ENCODE measurements at places on chromosomes 4 and X.

DNA sequence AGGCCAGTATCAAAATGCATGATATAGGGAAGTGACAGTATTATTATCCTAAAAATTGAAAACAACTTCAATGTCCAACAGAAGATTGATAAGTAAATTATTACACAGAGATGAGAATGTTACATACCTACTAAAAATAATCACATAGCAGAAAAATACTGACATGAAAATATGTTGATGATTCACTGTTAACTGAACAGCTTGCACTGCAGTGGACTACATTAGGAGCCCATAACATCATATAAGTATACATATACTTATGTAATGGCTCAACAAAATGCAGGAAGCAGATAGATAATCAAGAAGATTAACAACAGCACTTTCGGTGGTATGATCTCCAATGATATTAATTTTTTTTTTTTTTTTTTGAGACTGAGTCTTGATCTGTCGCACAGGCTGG lies 7.1 kb downstream of the CLOCK start:
- no peak for DNase-seq

- no peak for DNase-seq
Measured at GRCh38 chr4:675980-676870, 1.9 kb downstream of the MYL5 start.

DNA sequence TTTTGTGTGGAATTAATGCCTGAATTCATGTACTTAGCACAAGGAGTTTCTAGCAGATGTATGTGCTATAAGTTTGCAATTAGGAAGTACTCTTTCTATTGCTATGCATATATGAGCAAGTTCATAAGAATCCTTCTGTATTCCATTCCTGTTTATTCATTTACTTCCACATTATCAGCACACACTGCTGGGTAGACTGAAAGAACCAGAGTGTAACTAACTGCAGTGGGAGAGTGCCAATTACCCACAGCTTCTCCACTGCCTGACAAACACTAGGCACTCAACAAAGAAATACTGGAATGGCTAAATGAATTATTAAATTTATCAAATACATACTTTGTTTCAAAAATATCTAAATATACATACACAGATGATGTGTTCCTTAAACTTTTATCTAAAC lies 219.6 kb downstream of the CAMK2D start:
- no peak for DNase-seq

DNA sequence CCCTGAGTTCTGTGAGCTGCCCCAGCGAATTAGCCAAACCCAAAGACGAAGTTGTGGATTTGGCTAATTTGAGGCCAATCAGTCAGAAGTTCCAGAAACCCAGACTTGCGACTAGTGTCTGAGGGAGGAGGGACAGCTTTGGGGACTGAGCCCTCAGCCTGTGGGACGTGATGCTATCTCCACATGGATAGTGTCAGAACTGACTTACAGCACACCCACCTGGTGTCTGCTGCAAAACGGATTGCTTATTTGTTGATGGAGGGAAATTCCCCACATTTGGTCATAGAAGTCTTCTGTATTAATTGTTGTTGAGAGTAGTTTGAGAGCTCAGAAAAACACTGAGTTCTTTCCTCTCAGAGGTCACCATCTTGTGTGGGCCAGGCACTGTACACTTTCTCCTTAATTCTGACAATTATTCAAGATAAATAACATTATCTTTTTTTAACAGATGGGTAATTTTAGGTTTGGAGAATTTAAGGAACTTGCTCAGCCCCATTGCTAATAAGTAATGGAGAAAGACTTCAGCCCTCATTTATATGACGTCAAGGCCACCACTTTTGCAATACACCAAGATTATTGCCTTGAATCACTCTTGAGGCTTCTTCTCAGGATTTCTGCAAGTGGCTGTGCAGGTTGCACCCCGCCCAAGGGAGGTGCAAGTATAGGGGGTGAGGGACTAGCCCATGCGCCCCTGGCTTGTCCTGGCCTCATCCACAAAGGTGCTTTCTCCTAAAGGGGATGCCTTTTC lies 16.7 kb downstream of the CLRN2 start:
- no peak for DNase-seq

DNA sequence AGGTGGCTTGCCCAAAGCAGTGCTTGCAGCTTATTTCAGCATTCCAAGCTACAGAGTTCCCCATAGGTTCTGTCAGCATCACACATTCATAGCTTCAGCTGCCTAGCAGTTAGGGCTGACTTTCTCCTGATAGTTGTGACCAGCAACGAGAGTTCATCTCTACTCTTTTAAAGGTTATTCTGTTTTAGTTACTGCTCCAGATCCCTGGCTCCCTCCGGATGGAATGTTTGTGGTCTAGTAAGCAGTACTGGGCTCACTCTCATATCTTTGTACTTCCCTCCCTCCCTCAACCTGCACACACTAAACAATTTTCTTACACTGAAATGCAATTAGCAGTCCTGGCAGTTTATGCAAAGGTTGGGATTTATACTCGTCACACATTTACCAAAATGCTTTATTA lies 43.9 kb downstream of the PTTG2 start:
- DNase-seq: no peak

- DNase-seq: no peak
Measured at GRCh38 chr4:111187108-111187507, 564.2 kb upstream of the PITX2 start.

DNA sequence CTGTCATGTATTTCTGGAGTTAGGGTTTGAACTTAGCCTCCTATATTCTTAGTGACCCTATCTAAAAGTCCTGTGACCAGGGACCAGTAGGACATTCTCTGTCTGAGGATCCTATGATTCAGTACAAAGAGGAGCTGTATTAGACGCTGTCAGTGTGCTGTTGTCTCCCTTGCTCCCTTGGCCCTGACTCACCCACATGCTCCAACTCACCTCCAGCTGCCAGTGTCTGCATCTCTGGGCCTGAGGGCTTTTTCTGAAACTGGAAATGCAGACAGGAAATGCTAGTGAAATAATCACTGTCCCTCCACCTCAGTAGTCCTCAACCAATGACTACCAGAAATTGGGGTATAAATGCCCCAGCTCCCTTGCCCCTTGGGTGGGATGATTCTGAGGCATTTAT lies 535.3 kb upstream of the RPS6KA3 start:
- no peak for DNase-seq

GRCh38 chr4:146469022-146469421 lies 52.7 kb downstream of the SLC10A7 start:
- DNase-seq: no peak

DNA sequence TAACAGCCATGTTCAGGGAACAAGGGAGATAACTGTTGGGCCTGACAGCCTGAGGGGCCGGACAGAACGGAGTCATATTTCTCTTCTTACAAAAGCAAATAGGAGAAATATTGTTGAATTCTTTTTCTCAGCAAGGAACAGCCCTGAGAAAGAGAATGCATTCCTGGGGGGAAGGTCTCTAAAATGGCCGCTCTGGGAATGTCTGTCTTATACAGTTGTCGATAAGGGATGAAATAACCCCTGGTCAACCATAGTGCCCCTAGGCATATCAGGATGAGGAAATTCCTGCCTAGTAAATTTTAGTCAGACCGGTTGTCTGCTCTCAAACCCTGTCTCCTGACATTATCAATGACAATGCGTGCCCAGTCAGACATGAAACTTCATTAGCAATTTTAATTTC lies 1925.5 kb downstream of the PCDH7 start:
- DNase-seq: no peak

- DNase-seq: no peak
Measured at GRCh38 chr4:127832585-127832984, 48.1 kb upstream of the PLK4 start.

DNA sequence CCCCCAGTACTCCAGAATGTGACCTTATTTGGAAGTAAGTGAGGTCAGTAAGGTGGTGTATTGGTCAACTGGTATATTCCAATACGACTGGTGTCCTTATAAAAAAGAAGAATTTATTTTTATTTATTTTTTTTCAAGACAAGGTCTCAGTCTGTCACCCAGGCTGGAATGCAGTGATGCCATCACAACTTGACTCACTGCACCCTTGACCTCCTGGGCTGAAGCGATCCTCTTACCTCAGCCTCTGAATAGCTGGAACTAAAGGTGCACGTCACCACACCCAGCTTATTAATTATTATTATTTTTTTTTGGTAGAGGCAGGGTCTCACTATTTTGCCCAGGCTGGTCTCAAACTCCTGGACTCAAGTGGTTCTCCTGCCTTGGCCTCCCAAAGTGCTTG lies 115.1 kb upstream of the PITX2 start:
- no peak for DNase-seq

GRCh38 chr4:107210450-107211239 lies 174.5 kb upstream of the DKK2 start:
- no peak for DNase-seq

DNA sequence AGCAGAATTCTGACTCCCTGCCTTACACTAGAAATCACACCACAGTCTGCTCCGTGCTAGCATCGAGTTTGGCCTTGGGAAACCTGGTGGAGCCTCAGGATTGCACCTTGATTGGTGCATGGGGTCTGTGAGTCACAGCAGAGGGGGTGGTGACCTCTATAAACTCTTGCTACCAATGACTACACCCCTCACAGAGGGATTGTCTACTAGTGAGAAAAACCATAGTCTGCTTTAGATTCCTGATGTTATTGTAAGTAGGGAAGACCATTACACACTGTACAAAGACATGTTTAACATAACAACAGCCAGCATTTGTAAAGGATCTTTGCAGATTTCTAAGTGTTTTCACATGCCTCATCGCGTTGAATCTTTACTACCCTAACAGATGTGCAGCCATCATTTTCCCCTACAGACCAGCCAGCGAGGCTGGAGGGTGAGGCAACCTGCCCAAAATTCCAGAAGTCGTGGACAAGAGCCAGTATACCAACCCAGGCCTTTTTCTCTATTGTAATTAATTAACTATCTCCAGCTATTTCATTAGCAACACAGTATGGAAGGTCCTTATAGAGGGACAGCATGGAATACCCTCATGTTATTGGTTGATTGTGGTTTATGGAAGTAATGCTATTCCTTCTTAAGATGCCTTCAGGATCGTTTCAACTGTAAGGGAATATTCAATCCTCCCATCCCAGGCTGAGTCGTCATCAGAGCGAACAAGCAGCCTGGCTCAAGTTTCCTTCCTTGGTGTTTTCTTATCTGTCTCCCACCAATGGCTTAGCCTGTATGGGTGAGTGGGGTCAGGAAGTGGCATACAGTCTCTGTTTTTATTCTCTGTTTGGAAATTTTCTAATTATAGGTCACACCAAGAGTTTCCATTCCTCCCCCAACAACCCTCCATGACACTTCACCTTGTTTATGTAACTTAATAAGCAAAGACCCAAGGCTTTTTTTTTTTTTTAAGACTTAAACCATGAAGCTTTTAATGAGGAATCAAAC lies 55.9 kb upstream of the KDR start:
- no peak for DNase-seq

DNA sequence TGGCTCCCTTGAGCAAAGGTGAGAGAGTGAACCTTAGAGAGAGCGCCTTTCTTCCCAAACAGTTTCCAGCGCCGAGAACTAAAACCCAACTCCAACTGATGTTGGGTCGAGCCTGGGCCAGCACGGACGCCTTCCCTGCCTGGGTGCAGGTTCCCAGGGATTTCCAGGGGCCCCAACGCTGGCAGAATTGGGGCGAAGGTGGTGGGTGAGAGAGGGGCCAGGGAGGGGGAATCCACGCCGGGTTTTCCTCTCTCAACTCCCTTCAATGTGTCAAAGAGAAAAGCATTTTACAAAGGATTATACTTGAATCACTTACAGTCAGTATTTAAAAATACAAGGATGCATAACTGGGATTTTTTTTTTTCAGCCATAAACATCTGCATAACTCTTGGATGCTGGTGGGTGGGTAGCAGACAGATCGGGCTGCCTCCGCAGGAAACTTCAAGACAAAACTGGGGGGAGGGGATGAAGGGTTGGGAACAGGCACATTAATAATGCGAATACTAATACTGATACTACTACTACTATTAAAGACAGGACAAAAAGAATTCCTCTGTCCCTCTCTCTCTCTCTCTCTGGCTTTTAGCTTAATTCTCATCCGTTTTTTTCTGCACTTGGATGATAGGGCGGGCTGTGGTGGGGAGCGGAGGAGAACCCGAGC lies 1.3 kb upstream of the ARX start:
- no peak for DNase-seq

GRCh38 chr4:45408996-45409395 lies 682.6 kb upstream of the GNPDA2 start:
- no peak for DNase-seq

- DNase-seq: peak; percentile 35
Measured at GRCh38 chrX:53073115-53073586, 9.0 kb upstream of the TSPYL2 start.

- DNase-seq: no peak
Measured at GRCh38 chr4:6965329-6965728, 55.7 kb downstream of the TBC1D14 start.

DNA sequence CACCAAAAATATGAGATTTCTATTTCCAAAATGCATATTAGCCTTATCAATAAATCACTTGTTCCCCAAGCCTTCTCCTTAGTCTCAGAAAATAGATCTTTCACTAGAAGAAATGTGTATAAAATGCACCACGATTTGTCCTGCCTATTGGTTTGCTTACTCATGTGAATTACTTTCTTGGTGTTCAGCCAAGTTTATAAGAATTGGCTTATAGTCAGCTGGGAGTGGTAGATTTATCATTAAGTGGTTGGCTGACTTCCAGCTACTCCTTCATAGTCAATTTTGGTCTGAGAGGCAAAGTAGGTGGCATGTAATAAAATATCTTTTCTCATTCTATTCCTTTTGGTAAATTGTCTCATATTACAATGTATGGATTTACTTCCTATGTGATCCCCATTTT lies 1.3 kb downstream of the SULT1E1 start:
- no peak for DNase-seq

GRCh38 chrX:118143578-118143977 lies 27.0 kb upstream of the KLHL13 start:
- DNase-seq: no peak

GRCh38 chrX:41912923-41913322 lies 10.4 kb downstream of the CASK start:
- no peak for DNase-seq

DNA sequence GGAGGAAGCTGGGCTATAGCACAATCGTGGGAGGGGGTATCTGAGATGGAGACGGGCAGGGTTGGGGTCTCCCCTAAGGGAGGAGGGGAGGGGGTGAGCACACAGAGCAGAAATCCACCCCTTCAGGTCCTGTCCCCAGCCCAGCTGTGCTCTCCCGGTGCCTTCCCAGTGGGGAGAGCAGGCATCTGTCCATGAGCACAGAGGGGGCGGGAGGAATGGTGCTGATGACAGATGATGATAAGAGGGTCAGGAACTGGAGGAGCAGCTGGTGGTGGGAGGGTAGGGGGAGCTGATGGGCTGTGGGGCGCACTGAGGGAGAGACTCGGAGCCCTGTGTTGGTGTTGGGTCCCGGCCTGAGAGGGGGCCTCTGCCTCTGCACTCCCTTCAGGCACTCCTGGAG lies 8.6 kb downstream of the ATP2B3 start:
- peak; percentile 85 for DNase-seq

DNA sequence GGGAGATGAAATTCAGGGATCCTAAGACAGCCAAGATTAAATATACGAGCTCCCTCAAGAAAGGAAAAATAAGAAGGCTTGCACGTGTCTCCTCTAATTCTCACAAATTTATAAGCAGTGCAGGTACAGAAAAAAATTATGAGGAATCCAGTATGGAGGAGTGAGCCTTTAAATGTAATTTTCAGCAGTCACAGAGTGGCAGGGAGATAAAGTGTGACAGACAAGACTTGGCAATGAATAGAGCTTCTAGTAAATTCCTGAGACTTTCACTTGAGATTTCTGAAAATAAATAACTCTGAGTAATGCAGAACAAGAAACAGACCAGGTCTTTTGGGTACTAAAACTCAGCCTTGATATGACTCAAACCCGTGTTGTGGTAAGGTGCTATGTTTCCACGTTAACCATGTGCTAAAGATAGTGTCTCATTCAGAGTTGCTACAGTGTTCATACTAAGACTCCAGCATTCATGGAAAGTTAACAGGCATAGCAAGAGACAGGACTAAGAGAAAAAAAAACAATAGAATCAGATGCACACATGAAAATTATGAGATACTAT lies 119.8 kb downstream of the SPOCK3 start:
- no peak for DNase-seq
